ENCODE measurements at places on chromosomes 3 and 15.
A peak's percentile ranks its signal among the peaks of the same experiment; 100 is the strongest.

DNA sequence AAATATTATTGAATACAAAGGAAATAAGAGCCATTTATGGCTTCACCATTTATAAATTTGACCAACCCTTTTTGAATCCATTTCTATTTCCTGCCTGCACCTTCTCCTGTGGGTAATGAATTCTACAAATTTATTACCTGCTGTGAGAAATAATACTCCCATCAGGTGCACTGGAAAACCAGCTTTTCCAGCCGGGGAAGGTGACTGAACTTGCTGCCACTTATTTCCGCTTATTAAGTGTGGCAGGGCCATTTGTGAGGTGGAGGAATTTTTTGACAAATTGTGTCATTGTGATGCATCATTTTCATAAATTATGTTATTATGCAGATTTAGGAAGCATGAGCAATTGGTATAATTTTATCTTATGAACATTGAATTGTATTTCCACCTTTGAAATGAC lies 151.1 kb downstream of the SQOR start:
- DNase-seq, result no peak

- no peak for DNase-seq
Observed at GRCh38 chr3:67292356-67293121, 294.4 kb downstream of the KBTBD8 start.

GRCh38 chr3:35665390-35666055 lies 26.2 kb downstream of the ARPP21 start:
- no peak for DNase-seq

DNA sequence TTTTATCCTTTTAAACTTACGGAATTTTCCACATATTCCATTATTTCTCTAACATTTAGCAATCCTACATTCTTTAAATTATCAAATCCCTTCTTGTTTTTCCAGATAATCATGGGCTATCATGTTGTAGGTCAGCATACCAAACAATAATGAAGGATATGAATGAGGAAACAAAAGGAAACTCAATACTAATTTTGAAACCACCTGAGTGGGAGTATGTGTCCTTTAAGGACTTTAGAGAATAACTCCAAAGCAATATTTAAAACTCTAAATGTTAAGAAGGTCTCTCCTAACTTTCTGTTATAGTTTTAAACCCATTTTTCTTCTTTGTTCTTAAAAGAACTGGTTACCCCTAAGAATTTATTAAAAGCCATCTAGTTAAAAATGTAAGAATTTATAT lies 43.0 kb downstream of the TP53BP1 start:
- DNase-seq, result no peak

- DNase-seq, result no peak
Observed at GRCh38 chr3:32493437-32494414, 8.9 kb downstream of the CMTM6 start.

DNA sequence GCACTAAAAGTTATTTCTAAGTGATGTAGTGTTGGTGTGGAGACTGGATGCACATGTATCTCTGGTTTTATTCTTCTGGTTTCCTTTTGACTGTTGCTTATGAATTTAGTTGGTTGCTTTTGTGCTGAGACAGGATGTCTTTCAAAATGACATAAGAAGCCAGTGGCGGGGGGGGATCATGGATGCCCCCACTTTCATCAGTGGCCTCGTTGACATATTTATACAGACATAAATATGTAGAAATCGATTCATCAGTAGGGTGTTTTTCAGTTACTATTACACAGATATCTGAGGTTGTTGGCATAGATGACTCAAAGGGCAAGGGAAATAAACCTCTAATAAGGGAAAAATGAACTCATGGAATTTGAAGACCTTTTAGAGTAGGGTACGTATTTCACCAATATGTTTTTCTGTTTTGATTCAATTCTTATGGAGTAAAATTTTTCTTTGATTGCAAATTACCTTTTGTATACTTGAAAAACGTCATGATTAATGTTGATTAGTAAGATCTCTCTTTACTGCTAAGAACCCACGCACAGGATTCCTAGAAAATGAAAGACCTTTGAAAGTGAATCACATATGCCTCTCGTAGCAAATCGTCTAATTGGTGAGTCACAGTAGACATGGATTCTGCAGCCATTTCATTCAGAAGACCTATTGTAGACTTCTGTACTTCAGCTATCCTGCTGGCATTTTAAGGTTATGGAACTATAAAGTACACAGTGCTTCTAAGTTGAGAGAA lies 97.4 kb upstream of the RBMS3 start:
- DNase-seq, result no peak

- no peak for DNase-seq
Observed at GRCh38 chr3:121943431-121943830, 49.2 kb downstream of the SLC15A2 start.

- DNase-seq, result peak; percentile 50
Observed at GRCh38 chr3:51671734-51672475, 853 bp downstream of the TEX264 start.

DNA sequence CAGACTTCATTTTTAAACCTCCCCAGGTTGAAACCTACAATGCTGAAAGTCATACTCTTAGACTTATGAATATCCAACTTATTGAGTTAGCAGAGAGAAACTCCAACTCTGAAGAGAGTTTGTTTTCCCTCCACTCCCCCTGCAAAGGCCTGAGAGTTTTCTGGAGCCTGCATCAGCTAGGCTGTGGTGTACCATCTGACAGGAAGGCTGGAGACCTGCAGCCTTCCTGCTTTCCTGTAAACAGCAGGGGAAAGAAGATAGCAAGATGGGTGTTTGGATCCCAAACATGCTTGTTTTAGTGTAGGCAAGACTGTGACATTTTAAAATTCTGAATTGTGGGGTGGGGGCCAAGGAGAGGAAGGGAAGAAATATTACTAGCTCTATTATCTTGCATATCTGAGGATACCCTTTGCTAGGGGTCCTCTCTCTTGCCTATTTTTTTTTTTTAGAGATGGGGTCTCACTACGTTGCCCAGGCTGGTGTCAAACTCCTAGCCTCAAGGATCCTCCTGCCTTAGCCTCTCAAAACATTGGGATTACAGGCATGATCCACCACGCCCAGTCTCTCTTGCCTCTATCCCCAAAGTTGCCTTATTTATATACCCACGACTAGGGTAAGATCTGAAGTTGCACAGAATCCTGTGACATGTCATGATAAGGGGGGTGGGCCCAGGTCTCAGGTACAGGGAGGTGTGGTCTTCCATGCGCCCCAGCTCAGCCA lies 51.0 kb upstream of the USP3 start:
- DNase-seq, result no peak

GRCh38 chr15:70095408-70096214 lies 2.1 kb downstream of the TLE3 start:
- no peak for DNase-seq

DNA sequence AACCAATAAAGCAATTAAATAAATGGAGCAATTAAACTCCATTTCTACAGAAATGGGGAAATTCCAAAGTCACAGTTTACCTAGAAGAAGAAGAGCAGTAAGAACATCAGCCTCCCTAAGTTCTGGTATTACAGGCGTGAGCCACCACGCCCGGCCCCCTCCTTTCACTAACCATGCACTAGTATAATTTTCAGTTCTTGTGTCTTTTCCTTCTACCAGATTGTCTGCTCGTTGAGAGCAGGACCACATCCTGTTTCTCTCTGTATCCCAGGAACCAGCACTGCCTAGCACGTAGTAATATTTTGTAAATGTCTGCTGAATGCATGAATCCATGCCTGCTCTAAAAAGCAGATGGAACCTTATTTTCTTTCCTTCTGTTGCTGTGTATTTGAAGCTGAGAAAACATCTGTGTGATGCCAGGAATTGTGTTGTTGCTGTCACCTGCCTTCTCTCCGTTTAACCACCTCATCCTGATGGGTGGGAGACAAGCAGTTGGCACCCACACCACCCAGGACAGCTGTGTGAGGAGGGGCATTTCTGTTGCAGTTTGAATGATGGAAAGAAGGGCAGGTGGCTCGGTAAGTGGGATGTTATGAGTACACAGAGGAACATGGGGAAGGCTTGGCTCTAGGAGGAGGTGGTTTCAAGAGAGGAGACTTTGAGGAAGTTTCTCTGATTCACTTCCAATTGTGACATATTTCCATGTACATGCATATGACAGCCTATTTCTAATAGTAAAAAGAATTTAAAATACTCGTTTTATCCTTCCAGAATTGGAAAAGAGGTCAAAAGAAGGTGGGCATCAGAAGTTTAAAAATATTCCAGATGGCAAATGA lies 30.1 kb downstream of the PXYLP1 start:
- no peak for DNase-seq

Data from NCI-H345 (cell line).